Activated CD4-positive, alpha-beta T cell treated with anti-CD3 and anti-CD28 coated beads, Interleukin-2, Interleukin-6, amounts not matched to agents 100 ng/mL and 50 ng/mL, durations not matched to agents 16 hours and 8 hours (primary cell): ENCODE measurements at places on chromosomes 7 and 10.

DNA sequence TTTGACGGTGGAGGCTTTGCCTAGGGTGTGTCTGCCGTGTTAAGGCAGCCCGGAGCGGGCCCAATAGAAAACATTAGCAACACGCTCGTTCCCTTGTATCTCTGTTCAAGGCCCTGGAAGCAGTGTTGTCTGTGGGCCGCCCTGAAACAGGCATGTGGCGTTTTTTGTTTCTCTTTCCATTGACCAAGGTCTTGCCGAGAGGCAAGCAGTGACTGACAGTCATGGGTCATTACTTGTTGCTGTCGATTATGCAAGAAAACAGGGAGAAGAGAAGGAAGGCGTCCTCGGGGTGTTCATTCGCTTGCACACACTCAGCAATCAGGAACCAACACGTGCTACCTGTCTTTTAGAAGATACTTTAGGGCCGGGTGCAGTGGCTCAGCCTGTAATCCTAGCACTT, 92.5 kb downstream of the EZH2 start:
- DNase-seq = no peak

GRCh38 chr7:17123020-17123419, 175.4 kb upstream of the AHR start:
- no peak for DNase-seq

DNA sequence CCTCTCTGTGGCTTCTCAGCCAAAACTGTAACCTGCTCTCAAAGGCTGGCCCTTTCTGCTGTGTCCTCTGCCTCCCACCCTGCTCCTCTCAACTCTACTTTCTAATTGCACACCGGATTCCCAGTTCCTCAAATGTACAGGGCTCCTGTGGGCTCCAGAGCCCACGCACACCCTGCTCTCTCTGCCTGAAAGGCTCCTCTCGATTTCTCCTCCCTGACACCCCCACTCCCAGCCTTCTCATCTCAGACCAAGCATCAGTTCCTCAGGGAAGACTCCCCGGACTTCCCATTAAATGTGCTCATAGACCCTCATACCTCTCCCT, 111.7 kb upstream of the STEAP1B start:
- DNase-seq = no peak

GRCh38 chr10:11684717-11685645, 57.2 kb upstream of the ECHDC3 start:
- peak; percentile 60 for DNase-seq

GRCh38 chr10:88439932-88440331, 143.2 kb downstream of the RNLS start:
- no peak for DNase-seq

GRCh38 chr10:101287183-101287996, 58.1 kb upstream of the LBX1 start:
- no peak for DNase-seq
